Activated T-cell treated with anti-CD3 and anti-CD28 coated beads, Interleukin-2, amount 50 U/mL, for 4 hours (primary cell): ENCODE measurements at places on chromosomes 7 and 10. TPM values are rescaled to one million over a fixed set of nuclear protein-coding genes. Genes with fewer than 3 reads are reported as not detected.

Gene UPK3B
- 1.0 TPM for total RNA-seq

- DNase-seq: no peak
Observed at GRCh38 chr10:47092831-47093230, 181.6 kb downstream of the PTPN20 start.

Gene PNLIPRP1
- 0.90 TPM for total RNA-seq

- no peak for DNase-seq
Observed at GRCh38 chr10:60456053-60456452, 66.4 kb upstream of the ANK3 start.

DNA sequence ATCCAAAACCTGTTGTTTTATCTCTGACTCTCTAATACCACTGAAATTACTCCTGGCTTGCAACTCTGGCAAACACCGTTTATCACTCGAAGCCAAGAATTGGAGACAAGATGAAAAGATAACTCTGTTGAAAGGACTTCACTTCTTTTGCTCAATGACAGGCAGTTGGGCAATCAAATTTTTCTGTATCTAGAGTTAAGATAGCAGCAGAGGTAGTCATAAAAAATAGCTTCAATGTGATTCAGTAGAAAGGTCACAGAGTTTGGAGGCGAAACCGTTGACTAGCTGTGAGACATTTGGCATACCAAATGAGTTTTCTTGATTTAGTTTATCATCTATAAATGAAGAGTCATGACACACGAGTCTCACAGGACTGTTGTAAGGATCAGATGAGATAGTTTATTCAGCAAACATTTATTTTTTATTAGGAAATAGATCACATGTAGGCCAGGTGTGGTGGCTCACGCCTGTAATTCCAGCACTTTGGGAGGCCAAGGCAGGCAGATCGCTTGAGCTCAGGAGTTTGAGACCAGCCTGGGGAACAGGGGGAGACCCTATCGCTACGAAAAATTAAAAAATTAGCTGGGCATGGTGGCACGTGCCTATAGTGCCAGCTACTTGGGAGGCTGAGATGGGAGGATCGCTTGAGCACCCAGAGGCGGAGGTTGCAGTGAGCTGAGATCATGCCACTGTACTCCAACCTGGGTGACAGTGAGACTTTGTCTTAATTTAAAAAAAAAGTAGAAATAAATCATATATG lies 23.6 kb downstream of the AKR1B1 start:
- no peak for DNase-seq

Gene EBLN1
- total RNA-seq: not detected

DNA sequence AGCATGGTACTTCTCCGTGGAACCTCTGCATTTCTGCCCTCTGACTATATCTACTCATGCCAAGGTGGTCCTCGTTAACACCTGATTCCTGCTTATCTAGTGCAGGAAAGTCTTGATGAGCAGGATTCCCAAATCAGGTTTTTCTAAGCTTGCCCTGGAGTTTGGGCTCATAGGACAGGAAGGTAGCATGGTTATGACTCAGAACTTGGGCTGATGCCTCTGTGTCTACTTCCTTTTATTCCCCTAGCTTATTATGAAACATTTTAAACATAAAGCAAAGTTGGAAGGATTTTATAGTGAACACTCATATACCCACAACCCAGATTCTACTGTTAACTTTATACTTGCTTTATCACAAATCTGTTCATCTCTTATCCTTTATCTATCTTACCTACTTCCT lies 5.6 kb downstream of the SUFU start:
- DNase-seq: no peak

Gene BTBD16
- not detected for total RNA-seq

Gene AKR1E2
- total RNA-seq: 5.2 TPM

DNA sequence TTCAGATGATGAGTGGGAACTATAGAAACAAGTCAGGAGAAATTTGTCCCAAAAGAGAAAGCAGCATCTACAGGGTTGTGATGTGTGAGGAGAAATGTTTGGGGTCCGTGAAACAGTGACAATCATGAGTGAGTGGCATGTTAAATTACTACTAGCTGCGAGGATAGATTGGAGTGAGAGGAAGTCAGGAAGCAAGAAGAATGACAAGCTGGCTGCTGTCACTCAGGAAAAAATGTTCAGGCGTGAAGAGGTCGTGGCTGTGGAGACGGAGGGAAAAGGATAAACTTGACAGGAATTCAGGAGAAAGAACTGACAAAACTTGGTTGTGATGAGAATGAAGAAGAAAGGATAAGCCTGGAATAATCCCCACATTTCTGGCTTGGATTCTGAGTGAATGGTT lies 5.1 kb upstream of the ITPRID1 start:
- DNase-seq: no peak

DNA sequence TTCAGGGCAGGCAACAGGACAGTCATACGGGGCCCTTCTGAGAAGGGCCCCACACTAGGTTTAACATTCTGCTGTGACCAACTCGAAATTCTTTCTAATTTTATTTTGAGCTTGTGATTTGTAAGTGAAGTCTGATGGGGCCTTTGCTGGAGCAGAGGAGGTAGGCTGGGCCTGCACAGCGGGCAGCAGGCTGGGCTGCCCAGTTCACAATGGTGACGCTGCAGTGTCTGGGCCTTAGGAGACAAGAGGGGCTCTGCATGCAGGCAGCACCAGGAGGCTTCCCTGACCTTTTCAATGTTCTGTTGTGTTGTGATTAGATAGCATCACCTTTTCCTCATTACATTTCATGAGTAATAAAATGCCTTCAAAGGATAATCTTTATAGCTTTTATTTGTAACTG lies 175.1 kb downstream of the CXCL12 start:
- DNase-seq: no peak

DNA sequence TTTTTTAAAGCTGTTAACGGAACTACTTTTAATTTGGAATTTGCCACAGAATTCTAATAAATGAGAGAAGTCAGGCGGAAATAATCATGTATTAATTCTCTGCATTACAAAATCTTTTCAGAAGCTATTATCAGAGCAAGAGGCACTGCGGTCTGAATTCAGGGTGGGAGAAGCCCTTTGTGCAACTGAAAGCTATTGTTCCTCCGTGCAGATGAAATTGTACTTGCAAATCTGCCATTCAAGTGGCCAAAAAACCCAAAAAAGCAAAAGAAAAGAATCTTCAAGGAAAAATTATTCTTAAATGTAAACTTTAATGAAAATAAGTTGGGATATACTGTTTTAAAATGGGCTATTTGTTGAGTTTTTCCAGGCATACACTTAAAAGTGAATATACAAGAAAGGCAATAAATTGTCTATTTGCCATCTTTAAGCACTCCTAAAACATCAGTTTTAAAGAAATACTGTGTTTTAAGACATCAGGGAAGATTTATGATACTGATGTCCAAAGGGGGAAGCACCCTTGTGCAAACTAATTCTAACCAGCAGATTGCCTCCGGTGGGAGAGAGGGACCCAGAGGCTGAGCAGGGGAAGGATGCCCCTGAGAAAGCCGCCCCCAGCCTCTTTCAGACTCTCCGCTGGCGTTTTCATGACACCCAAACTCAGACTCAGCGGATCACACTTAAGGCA lies 351.2 kb downstream of the DNAJB6 start:
- DNase-seq: no peak

Gene TCAF2
- 25.6 TPM for total RNA-seq

- no peak for DNase-seq
Observed at GRCh38 chr7:151590071-151590849, 70.6 kb upstream of the RHEB start.

DNA sequence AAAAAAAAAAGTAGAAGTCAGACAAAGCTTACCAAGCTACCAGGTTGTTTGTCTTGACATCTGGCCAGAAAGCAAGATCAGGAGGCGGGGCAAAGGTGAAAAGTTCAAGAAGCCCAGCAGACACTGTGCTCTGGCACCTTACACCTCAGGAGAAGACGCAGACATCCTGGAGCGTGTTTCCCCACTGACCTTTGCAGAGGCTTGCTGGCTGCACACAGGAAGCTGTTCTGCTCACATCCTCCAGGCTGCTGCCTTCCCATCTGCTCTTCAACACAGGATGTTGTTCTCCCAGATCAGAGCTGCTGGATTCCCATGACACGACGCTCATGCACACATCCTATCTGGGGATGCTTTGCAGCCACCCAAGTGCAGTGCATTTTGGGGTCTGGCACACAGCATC lies 174.4 kb upstream of the KIAA1217 start:
- DNase-seq: no peak

DNA sequence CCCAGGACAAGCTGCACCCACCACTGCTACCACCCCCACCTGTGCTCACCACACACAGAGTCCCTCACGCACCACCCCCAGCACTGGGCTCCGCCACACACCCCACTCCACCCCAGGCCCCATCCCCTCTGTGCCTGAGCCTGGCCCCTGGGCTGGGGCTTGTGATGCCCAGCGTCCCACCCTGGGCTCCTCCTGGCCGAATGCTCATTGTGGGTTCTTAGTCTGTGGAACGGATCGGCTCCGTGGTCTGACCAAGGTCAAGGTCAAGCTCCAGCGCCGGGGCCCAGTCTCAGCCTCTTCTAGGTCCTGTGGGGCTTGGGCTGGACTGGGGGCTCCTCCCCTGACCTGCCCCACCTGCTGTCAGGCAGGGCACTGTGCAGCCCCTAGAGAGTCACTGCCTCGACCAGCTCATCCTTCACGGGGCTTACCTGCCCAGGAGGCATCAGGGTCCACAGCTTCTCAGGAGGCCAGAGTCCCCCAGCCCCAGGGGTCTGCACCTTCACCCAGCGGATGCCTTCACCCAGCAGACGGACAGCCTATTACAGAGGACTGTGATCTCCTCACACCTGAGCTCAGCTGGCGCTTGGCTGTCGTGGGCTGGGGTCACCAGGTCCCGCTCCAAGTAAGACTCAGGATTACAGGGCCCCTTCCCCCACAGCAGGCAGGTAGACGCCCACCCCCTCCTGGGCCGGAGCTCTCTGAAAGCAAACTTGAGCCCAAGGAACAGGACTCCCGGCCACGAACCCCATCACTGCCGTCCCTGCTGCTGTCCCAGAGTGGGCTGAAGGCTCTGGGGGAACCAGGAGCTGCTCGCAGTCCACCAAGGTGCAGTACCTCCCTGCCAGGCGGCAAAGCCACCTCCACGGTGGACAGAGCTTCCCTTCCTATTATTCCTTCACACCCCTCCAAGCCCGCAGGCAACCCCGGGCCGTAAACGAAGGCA lies 15.3 kb upstream of the UTF1 start:
- no peak for DNase-seq

- no peak for DNase-seq
Observed at GRCh38 chr10:60948851-60949250, 4.9 kb upstream of the RHOBTB1 start.

Gene TRIM24
- total RNA-seq: 15.3 TPM

- DNase-seq: no peak
Observed at GRCh38 chr10:5364890-5365338, at the start of gene UCN3. UCN3 (plus strand) TSS chr10:5364966; CDS start chr10:5373721, 8,755 bp downstream.

DNA sequence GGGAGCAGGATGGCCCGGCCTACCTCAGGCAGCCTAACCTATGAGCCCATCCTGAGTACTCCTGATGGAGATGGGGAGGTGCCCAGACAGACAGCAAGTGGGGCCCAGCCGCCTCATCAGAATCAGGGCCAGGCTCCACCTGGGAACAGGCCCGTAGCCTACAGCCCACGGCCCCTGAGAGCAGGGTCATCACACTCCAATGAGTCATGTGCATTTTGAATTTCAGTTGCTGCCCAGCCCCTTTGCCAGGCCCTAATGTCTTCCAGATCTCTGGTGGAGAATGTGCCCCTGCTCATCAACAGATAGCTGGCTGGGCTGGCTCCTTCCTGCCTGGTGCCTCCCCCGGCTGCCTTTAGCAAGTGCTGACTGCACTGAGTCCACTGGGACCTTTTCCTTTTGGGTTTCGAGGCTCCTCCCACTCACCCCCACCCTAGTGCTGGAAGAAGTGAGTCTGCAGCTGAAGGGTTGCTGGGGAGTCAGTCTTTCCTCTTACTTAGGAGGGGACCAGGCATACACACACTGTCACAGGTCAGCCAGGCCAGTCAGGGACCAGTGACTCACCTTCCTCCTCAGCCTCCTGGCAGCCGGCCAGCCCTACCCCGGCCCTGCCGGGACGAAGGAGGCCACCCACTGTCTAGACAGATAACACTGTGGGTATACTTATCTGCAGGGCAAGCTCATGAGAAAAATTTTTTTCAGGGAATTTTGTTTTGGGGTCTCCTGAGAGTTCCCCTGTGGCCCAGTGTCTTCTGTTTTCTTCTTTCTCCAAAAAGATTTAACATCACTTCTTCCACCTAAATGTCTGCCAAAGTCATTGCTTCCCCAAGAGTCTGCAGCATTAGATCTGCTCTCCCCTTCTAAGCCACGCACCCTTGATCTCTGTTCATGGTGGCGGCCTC lies 9.1 kb upstream of the ASIC3 start:
- peak; percentile 64 for DNase-seq

GRCh38 chr7:131300572-131301466 lies 26.9 kb upstream of the MKLN1 start:
- DNase-seq: no peak

- DNase-seq: no peak
Observed at GRCh38 chr10:131862548-131862947, 38.3 kb upstream of the PPP2R2D start.

- no peak for DNase-seq
Observed at GRCh38 chr10:78179886-78180705, 146.4 kb downstream of the RPS24 start.

DNA sequence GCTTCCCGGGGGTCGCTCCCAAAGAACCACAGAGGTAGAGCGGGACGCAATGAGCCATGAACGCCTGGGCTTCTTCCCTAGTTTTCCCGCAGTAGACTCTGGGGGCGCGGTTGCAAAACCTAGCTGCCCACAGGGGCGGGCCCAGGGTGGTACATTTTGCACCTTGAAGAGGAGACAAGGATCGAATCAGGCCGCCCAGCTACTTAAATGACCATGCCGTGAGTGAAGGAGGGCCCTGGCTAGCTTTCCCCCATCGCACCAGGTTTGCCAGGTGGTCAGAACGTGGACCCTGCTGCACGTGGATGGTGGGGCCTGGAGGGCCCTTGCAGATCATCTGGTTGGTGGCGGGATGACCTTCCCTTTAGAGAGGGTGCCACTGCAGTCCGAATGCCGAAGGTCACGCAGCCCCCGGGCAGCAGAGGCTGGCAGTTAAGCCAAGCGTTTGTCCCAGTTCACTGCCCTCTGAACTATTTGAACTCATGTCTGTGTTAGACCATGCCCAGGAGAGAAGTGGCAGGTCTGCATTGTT lies 604 bp upstream of the SHTN1 start:
- no peak for DNase-seq

DNA sequence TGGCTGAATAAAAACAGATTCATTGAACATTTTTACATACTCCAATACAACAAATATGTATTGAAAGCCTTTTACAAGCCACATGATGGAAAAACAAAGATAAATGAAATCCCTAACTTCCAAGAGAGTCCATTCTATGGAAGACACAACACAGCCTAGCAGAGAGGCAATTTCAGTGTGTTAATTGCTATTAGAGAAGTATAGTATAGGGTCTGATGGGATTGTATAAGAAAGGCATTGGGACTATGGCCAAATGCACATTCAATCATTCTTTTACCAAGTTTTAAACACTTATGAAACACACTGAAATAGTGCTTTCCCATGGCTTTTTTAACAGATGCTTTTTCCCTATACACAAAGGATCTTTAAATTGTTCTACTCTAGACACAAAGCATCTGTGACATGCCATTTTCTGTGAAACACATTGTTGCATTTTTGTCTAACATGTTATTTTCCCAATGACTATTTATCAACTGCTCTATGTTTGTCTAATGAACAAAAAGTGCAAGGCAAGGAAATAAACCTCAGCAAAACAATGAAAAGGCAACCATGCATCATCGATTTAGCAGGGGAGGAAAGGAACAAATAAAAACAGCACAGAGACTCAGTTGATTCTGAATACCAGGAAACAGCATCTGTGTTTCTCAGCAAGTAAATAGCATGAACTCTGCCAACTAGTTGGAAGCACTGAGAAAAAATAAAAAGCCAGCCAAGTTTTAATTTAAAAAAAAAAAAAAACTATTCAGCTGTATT lies 42.4 kb upstream of the PHYHIPL start:
- DNase-seq: no peak

Gene IFRD1
- 83.5 TPM for total RNA-seq
